ENCODE measurements at places on chromosomes 2 and 18.

GRCh38 chr2:23100406-23100805 lies 284.6 kb upstream of the KLHL29 start:
- no peak for DNase-seq

DNA sequence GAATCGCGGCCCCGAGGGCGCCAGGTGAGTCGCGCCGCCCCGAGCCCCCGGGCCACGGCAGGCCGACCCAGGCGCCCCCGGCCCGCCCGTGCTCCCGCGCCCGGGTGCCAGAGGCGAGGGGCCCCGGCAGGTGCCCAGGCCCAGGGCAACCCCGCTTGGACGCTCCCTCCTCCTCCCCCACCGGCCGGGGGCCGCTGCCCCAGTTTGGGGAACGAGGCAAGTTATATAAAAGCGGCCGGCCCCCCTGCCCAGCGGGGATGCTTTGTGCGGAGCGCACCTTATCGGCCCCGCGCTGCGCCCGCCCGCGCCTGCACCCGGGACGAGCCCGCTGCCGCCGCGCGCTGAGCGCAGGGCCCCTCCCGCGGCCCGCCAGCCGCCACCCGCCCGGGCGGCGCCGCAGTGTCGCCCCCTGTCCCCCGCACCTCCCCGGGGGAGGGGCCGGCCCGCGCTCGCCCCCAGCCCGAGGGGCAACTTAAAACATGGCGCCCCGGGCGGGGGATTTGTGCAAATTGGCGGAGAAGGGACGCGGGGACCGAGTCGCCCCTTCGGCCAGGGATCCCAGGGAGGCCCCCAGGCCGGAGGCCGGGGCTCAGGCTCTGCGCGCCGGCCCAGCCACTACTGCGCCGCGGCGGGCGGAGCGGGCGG lies 639 bp downstream of the EPB41L3 start:
- DNase-seq, result no peak

DNA sequence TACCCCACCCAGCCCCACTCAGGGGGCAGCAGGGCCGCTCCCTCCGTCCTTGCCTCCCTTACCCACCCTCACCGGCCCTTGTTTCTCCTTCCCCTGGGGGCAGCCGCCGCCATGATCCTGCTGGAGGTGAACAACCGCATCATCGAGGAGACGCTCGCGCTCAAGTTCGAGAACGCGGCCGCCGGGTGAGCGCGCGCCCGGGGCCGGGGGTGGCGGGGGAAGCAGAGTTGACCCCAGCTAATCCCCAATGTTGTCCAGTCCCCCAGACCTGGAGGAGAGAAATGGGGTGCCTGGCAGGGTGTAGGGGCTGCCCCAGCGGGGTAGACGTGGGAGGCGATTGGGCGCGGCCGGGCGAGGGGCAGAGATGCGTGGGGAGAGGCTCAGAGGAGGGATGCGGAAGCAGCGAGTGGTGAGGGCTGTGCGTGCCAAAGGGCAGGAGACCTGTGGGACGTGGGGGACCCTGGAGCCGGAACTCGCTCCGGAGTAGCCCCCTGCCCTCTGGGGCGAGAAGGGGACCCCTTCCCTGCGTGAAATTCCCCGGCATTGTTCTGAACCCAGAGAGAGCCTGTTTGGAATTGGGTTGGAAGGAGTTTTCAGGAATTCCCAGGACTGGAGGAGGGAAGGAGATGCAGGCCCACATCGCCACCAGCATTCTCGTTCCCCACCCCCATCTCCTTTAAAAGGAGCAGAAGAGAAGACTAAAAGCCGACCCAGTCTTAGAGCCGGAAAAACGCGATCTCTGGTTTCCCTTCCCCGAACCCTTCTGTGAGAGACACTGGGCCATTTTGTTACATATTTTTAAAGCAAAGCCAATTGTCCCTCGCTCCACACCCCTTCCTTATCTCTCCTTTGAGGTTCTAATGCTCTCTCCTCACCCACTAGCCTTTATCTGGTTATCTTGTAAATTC lies 625 bp downstream of the ARPC2 start:
- peak; percentile 72 for DNase-seq

DNA sequence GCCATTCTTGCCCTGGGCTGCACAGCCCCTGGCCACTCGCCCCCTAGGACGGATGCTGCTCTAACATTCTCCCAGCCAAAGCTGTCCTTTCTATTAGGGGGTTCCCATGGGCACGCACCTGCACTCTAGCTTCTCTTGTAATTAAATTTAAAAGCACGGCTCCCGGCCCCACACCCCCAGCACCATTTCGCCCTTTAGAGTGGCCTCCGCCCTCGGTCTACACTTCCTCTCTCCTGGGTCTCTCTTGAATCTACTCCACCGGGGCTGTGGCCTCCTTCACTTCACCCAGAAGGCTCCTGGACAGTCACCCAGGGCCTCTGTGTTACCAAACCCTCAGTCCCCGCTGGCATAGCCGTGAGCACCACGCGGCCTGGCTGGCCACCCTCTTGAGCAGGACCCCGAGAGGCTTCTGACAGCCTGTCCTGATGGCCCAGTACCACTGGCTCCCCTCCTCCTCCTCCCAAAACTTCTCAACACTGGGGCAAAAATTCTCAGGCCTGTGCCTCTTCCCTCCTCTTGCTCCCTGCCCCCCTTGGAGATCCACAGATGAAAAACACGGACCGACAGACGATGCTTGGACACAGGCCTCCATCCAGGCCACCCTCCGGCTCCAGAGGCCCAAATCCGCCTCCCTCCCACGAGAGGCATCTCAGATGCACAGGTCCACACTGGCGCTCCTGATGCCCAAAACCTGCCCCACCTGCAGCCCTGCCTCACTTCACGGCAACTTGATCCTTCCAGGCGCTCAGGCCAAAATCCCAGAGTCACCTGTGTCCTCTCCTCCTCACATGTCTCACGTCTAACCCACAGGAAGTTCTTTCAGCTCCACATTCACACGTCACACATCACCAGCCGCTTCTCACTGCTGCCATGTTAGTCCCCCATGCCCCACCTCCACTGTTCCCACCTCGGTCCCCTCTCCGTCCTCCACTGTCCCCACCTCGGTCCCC lies 6.9 kb upstream of the RAB17 start:
- DNase-seq, result no peak

DNA sequence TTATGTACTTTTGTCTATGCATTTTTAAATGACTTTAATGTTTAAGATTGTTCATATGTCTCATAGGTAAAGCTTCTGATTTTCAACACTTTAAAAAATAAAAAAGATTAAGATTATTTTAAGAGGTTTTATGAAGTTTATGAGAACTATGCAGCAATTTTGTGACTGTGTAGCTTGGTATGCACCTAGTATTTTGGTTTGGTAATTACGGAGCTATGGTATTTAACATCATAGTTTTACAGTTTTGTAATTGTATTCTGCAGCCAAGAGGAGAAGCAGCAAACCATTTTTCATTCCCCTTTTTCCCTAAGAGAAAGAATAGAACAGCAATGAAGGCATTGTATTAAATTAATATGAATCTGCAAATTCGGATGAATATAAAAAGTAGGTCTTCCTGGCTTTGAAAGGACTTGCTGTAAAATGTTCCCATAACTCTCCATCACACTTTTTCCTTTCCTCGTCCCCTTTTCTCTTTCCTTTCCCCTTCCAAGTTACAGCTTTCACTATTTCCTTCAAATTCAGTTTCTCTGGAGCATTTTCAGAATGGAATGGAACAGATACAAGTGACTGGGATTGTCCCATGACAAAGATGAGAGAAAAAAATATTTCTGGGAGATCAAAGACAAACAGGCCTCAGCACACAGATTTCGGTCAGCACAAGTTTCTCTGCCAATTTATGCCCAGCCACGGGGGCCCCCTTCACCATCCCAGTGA lies 26.1 kb upstream of the PIEZO2 start:
- no peak for DNase-seq

DNA sequence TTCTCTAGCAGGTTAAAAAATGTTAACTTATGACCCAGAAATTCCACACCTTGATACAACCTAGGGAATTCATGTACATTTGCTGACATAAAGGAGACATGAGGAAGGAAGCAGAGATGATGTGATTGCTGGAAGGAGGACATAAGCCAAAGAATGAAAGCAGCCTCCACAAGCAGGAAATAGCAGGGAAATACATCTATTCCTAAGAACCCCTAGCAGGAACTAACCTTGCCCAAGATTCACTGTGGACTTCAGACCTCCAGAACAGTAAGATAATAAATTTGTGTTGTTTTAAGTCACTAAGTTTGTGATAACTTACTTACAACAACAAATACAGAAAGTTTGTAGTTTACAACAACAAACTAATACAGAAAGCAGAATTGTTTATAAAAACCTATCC lies 4.6 kb upstream of the DSG4 start:
- no peak for DNase-seq

GRCh38 chr2:234671716-234672115 lies 174.8 kb upstream of the ARL4C start:
- DNase-seq, result no peak

DNA sequence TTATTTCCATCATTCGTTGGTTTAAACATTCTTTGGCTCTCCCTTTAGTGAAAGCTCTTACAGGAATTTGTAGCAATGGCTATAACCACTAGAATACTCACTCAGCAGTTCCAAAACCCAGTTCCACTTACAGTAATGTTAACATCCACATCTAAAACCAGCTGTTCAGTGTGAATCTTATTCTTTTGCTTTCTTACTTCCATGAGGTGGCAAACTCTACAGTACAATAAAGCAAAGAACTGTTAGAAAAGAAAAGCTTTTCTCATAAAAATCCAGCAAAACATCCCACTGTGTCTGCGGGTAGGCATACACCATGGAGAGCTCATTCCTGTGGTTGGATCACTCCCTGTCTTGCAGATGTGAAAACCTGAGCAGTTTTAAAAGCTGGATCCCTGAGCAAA lies 147.1 kb downstream of the ARHGAP28 start:
- DNase-seq, result no peak

- no peak for DNase-seq
Measured at GRCh38 chr18:50131591-50131990, 63.4 kb downstream of the MYO5B start.

- no peak for DNase-seq
Measured at GRCh38 chr2:54486766-54487165, 30.6 kb downstream of the SPTBN1 start.

- DNase-seq, result no peak
Measured at GRCh38 chr2:154960802-154961583, 262.5 kb downstream of the KCNJ3 start.

GRCh38 chr2:67272195-67272594 lies 124.9 kb upstream of the ETAA1 start:
- DNase-seq, result no peak

GRCh38 chr2:160652236-160652635 lies 158.6 kb upstream of the RBMS1 start:
- peak; percentile 55 for DNase-seq

GRCh38 chr2:185695711-185696235 lies 42.8 kb upstream of the FSIP2 start:
- DNase-seq, result no peak

DNA sequence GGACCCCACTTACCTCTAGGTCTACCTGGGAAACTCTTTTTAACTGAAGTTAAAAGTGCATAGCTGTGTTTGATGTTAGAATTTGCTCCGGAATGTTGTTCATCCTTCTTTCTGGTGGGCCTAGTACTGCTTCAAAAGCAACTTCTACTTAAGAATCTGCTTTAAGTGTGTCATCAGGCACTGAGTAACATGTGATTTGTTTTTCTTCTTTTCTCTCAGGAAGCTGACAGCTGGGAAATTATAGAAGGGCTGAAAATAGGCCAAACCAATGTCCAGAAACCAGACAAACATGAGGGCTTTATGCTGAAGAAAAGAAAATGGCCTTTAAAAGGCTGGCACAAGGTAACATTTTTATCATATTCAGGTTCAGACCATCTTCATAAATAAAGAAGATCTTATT lies 122.9 kb downstream of the PRKRA start:
- DNase-seq, result no peak

DNA sequence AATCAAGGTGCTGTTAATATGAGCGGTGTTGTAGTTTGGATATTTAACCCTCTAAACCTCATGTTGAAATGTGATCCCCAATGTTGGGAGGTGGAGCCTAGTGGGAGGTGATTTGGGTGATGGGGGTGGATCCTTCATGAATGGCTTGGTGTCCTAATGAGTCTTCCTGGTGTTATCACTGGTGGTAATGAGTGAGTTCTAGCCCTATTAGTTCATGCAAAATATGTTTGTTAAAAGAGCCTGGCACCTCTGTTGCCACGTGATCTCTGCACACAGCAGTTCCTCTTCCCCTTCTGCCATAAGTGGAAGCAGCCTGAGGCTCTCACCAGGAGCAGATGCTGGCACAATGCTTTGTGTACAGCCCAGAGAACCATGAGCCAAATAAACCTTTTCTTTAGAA lies 158.4 kb downstream of the FMNL2 start:
- DNase-seq, result no peak

DNA sequence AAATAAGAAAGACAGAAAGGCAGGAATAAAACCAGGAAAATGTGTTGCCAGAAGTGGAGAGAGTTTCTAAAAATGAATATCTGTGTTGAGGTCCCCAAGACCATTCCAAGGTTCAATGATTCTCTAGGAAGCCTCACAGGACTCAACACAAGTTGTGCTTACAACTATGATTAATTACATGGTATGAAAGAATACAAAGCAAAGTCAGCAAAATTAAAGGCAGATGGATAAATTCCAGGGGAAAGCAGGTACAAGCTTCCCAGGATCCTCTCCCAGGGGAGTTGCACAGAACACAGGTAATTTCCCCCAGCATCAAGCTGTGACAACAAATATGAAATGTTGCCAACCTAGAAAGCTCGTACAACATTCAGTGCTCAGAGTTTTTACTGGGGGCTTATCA lies 154.4 kb upstream of the HNMT start:
- no peak for DNase-seq

- DNase-seq, result no peak
Measured at GRCh38 chr2:127632592-127633489, 13.1 kb upstream of the GPR17 start.

DNA sequence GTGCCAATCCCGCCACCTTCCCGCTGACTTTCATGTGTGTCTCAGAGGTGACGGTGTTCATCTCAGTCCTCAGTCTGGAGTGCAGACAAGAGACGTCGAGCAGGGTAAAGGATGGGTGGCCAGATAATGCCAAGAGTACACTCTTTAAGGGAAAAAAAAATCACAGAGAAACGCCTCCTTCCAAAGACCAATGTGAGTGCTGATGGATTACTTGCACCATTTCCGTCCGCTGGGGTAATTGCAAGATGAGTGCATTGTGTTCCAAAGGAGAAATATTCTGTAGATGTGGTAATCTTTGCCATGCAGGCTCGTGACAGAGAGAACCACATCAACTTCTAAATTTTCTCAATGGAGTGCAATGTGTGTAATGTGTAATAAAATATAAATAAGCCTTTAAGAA lies 81.0 kb downstream of the KLHL29 start:
- no peak for DNase-seq

DNA sequence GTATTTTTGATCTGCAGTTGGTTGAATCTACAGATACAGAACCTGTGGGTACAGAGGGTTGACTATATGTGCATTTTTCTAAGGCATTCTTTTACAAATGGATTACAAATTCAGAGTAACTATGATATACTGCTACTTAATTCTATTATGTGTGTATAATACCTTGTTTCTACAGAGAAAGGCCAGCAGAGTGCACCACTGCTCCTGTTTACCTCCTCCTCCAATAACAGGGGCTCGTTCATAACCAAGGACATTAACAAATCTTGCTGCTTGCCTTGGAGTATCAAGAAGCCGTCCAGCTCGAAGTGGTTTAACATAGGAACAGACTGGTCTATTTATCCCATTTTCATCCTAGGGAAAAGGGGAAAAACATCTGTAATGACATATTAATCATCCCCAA lies 16.4 kb downstream of the CEP76 start:
- peak; percentile 59 for DNase-seq
